Right lung (tissue), 10 donors: ENCODE measurements at places on chromosomes 12 and 14. TPM values are rescaled to one million over a fixed set of nuclear protein-coding genes. Genes with fewer than 3 reads are reported as not detected.

The WIF1 gene
- 263 TPM for polyA plus RNA-seq

The LRR1 gene
- 13.5 TPM for polyA plus RNA-seq

The KCNJ8 gene
- polyA plus RNA-seq = 21.2 TPM

The MANSC4 gene
- 0.29 TPM for polyA plus RNA-seq

The SIX4 gene
- polyA plus RNA-seq = 5.1 TPM

The STYK1 gene
- polyA plus RNA-seq = 0.60 TPM

The EPYC gene
- polyA plus RNA-seq = not detected
